Stimulated activated CD8-positive, alpha-beta memory T cell treated with anti-CD3 and anti-CD28 coated beads, Interleukin-7, amount 100 ng/mL, for 1 hour (primary cell): ENCODE measurements at places on chromosomes 1 and 21.

DNA sequence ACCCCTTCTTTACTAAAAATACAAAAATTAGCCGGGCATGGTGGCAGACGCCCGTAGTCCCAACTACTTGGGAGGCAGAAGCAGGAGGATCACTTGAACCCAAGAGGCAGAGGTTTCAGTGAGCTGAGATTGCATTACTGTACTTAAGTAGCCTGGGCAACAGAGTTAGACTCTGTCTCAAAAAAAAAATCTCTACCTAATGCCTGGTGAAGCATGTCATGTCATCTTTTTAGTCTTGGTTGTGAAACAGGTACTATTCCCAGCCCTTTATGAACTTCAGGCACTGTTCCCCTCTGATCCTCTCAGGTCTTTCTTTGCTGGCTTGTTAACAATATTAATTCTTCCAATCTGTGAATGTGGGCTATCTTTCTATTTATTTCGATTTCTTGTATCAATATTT, 22.1 kb downstream of the PRRC2C start:
- DNase-seq = no peak

DNA sequence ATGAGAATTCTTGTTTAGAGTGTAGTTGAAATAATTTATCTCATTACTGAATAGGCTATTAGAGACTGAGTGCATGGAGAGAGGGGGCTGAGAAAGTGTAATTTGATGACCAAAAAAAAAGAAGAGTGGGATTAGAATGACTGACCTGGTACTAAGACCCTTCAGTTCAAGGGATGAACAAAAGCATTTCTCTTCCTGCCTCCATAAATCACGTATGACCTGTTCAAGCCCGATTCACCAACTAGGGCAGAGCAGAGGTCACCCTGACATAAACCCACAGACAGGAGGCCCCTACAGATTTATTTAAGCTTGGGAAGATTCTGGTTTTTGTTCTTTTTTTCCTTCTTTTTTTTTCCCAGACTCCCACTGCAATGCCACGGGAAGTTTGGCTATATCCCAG, 123.7 kb upstream of the COP1 start:
- DNase-seq = no peak

DNA sequence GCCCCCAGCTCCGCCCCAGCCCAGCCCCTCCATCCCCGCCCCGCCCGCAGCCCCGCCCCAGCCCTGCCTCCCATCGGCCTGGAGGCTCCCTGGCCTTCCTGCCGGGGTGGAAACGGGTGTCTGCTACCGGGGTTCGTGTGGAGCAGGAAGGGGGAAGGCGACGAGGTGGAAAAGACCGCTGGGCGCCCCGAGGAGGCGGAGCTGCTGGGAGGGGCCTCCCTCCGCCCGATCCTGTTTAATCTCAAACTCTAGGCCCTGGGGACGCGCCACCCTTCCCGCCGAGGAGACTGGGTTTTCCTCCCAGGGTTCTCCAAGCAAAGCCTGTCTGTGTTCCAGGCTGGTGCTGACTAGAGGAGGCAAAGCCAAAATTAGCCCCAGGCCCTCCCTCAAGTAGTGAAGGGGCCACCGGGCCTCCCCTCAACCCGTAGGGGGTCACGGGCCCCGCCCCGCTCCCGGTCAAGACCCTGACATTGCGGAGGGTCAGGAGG, 16.2 kb upstream of the TTLL10 start:
- DNase-seq = peak; percentile 20

DNA sequence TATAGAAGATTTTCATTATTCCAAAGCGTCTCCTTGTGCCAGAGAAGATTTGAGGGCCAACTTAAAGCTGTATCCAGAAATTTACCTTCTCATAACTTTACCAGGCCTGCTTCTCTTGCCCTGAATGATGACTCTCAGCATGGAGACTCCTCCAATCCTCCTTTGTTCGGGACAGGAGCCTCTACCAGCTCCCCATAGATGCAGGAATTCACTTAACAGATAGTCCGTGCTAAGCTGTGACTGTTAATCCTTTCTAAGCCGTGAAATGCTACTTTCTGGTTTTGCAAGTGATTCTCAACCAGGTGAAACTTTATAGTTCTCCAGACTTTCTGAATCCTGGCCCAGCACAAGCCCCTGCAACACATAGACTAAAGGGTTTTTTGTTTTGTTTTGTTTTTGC, 31.8 kb upstream of the KCND3 start:
- DNase-seq = no peak

DNA sequence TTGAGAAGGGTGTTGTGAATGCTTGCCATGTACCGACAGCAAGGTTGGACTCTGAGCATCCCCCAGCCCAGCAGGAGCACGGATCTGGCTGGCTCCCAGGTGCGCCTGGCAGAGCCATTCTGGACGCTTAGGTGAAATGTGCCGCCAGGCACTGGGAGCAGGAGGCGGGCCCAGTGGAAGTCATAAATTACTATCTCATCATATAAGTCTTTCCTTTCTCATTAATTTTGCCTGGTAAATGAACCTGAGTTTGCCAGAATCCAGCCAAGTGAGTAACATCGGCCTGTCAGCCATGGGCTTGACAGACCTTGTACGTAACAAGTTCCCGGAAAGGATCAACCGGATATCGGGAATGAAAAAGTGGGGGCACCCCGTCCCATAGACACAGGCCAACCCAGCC, 179.5 kb upstream of the ARHGEF16 start:
- no peak for DNase-seq

- DNase-seq = no peak
Observed at GRCh38 chr1:33849211-33849610, 14.7 kb upstream of the HMGB4 start.
